ENCODE measurements at places on chromosomes 5 and 9. TPM values are rescaled to one million over a fixed set of nuclear protein-coding genes. Genes with fewer than 3 reads are reported as not detected.

HMMR gene
- 25.9 TPM for total RNA-seq

TJP2 gene
- total RNA-seq = 187 TPM

MEIKIN gene
- not detected for total RNA-seq

FOXD4L4 gene
- total RNA-seq = 0.51 TPM

PCDHAC2 gene
- 2.7 TPM for total RNA-seq

STXBP1 gene
- total RNA-seq = 48.8 TPM

GRCh38 chr5:6395102-6395445, 16.7 kb upstream of the MED10 start:
- H3K36me3 ChIP-seq = no peaks in the 10 kb centered on the region
- DNase-seq = peak; percentile 49
- H3K4me1 ChIP-seq = no peaks in the 10 kb centered on the region
- no peak overlapping the region for H3K4me3 ChIP-seq
- H3K27ac ChIP-seq = no peak overlapping the region
- peaks cover 41% of the 10 kb centered on the region for H3K27me3 ChIP-seq

GRCh38 chr5:115767424-115767823, 49.0 kb downstream of the CDO1 start:
- H3K27me3 ChIP-seq = no peaks in the 10 kb centered on the region
- H3K4me3 ChIP-seq = no peak overlapping the region
- DNase-seq = no peak
- H3K27ac ChIP-seq = no peak overlapping the region

- H3K27me3 ChIP-seq = no peaks in the 10 kb centered on the region
- no peak for DNase-seq
- H3K36me3 ChIP-seq = no peaks in the 10 kb centered on the region
- peaks cover 7% of the 10 kb centered on the region for H3K4me1 ChIP-seq
- H3K4me3 ChIP-seq = peak overlapping the region; percentile 78
These were observed 28.7 kb downstream of the EXOC3 start for GRCh38 chr5:471750-472058.

GRCh38 chr5:172319708-172320441, 36.3 kb upstream of the UBTD2 start:
- peak overlapping the region; percentile 27 for H3K27ac ChIP-seq
- no peak overlapping the region for H3K4me3 ChIP-seq
- H3K36me3 ChIP-seq = no peaks in the 10 kb centered on the region
- no peaks in the 10 kb centered on the region for H3K27me3 ChIP-seq
- peaks cover 15% of the 10 kb centered on the region for H3K4me1 ChIP-seq
- DNase-seq = no peak

DNA sequence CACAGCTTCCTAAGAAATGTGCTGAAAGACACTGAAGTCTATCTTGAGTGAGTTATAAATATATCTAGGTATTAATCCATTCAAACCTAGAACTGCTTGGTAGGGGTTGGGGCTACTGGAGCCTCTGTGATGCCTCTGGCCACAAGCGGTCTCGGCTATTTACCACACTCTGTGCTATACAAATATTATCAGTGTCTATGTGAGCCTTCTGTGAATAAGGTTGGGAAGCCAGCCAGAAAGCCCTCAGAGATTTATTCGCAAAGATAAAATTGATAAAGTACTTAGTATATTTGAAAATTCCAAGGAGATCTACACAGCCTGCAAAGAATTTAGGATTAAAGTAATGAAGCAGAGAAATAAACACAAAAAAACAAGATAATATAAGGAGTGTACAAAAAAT, 41.4 kb downstream of the LIFR start:
- no peak for DNase-seq
- no peak overlapping the region for H3K4me3 ChIP-seq
- peaks cover 19% of the 10 kb centered on the region for H3K36me3 ChIP-seq
- no peak overlapping the region for H3K27ac ChIP-seq
- H3K27me3 ChIP-seq = no peaks in the 10 kb centered on the region

DNA sequence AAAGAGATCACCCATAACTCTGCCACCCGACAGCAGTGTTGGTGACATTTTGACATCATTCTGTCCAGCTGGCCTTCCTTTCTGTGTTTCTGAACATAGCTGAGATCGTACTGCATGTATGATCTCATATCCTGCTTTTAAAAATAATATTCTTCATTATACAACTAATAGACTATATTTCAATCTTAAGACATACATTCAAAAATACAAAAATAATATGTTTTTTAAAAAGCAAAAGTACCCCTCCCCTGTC, 47.7 kb upstream of the RPL26L1 start:
- no peak overlapping the region for H3K4me3 ChIP-seq
- no peak overlapping the region for H3K27ac ChIP-seq
- H3K4me1 ChIP-seq = peaks cover 22% of the 10 kb centered on the region
- no peak for DNase-seq
- H3K36me3 ChIP-seq = peaks cover 9% of the 10 kb centered on the region

GRCh38 chr5:13217636-13218035, 726.9 kb downstream of the DNAH5 start:
- H3K27me3 ChIP-seq = no peaks in the 10 kb centered on the region
- no peaks in the 10 kb centered on the region for H3K4me1 ChIP-seq
- DNase-seq = no peak
- no peak overlapping the region for H3K4me3 ChIP-seq

GRCh38 chr5:102670224-102670836, 84.8 kb upstream of the PAM start:
- H3K4me1 ChIP-seq = peaks cover 15% of the 10 kb centered on the region
- no peaks in the 10 kb centered on the region for H3K27me3 ChIP-seq
- H3K36me3 ChIP-seq = no peaks in the 10 kb centered on the region
- peak overlapping the region; percentile 77 for H3K4me3 ChIP-seq

GRCh38 chr5:30401479-30402058, 791.9 kb upstream of the CDH6 start:
- H3K4me3 ChIP-seq = no peak overlapping the region
- no peaks in the 10 kb centered on the region for H3K27me3 ChIP-seq
- H3K4me1 ChIP-seq = no peaks in the 10 kb centered on the region
- DNase-seq = no peak
- H3K36me3 ChIP-seq = no peaks in the 10 kb centered on the region
- H3K27ac ChIP-seq = no peak overlapping the region

GRCh38 chr9:38451162-38451561, 26.9 kb upstream of the IGFBPL1 start:
- no peaks in the 10 kb centered on the region for H3K36me3 ChIP-seq
- H3K27ac ChIP-seq = no peak overlapping the region
- no peaks in the 10 kb centered on the region for H3K4me1 ChIP-seq
- H3K4me3 ChIP-seq = no peak overlapping the region
- no peak for DNase-seq
- peaks cover 19% of the 10 kb centered on the region for H3K27me3 ChIP-seq

GRCh38 chr5:142015781-142016533, 3.1 kb upstream of the GNPDA1 start:
- H3K27ac ChIP-seq = no peak overlapping the region
- H3K4me3 ChIP-seq = no peak overlapping the region
- H3K36me3 ChIP-seq = no peaks in the 10 kb centered on the region
- no peak for DNase-seq
- peaks cover 23% of the 10 kb centered on the region for H3K4me1 ChIP-seq

GRCh38 chr5:57398413-57399093, 84.1 kb downstream of the ACTBL2 start:
- H3K36me3 ChIP-seq = no peaks in the 10 kb centered on the region
- no peak overlapping the region for H3K4me3 ChIP-seq
- H3K27ac ChIP-seq = no peak overlapping the region
- no peak for DNase-seq
- H3K4me1 ChIP-seq = peaks cover 4% of the 10 kb centered on the region
- H3K27me3 ChIP-seq = no peaks in the 10 kb centered on the region

GRCh38 chr9:8863069-8863468, 1063.5 kb upstream of the DMAC1 start:
- no peak for DNase-seq
- no peak overlapping the region for H3K27ac ChIP-seq
- H3K36me3 ChIP-seq = no peaks in the 10 kb centered on the region

Data from type B pancreatic cell (in vitro differentiated cells).